ENCODE measurements at places on chromosomes 3 and 15.

DNA sequence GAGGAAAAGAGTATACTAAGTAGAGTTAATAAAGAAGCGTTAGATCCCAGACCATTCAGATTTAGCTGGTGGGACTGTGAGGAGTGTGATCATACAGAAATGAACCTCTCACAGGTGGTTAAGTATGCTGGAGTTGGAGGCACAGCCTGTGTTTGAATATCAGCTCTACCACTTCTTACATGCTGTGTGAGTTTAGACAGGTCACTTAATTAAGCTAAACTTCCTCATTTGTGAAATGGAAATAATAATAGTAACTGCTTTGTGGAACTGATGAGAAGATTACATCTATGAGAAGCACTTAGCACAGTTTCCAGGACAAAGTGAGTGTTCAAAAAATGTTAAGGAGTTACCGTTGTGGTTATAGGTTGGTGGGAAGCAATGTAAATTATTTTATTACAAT, 8.4 kb downstream of the ACP3 start:
- no peak for DNase-seq

DNA sequence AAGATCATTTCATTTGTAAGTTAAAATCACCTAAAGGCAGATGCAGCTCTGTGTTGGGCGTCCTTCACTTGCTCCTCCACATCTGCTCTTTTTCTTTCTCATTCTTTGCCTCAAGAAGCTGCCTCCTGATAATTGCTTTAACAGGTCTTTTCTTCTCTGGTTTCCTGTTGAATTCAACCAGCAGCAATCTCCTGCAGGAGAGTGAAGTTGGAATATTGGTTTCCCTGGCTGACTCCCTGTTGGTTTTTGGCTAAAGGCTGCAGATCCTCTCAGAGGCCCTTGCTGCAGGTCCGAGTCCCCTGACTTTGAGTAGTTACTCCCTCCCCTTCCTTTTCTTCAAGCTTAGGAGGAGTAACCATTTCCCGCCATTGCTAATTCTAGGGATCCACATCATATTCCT, 4.2 kb downstream of the TP63 start:
- no peak for DNase-seq

DNA sequence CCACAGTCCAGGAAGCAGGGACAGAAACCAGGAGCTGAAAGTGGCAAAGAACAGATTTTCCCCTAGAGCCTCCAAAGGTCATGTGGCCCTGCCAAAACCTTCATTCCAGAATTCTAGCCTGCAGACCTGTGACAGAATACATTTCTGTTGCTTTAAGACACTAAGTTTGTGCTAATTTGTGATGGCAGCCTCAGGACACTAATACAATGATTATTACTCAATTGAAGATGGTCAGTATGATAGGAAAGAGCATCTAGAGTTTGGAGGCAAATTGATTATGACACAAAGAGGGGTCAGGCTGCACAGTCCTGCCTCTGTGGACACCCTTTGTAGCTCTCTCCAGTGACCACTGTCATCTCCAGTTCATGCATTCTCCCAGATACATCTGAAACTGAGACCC, 79.0 kb upstream of the C3orf49 start:
- no peak for DNase-seq

DNA sequence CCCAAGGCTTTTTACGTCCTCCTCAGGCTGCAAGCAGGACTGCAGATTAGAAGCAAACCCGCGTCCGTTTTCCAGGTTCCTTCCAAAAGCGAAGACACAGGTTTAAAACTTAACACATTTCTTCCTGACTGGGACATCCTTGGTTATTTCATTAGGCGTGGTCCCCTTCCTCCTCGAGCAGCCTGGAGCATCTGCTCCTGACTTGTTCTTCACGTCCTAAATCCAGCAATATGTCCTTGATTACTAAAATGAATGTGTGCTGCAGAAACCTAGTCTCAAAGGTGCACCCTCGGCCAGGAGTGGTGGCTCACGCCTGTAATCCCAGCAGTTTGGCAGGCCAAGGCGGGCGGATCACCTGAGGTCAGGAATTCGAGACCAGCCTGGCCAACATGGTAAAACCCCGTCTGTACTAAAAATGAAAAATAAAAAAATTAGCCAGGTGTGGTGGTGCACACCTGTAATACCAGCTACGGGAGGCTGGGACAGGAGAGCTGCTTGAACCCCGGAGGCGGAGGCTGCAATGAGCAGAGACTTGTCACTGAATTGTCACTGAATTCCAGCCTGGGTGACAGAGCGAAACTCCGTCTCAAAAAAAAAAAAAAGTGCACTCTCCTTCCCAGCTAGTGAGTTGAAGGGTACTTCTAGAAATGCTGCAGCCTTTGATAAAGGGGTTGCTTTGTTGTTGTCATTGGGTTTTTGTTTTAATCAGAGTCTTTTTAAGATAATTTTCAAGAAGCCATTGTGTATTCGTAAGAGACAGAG, 842 bp upstream of the LRIG1 start:
- DNase-seq = no peak

- DNase-seq = no peak
These were observed 139.2 kb downstream of the THSD4 start for GRCh38 chr15:71254491-71254890.

DNA sequence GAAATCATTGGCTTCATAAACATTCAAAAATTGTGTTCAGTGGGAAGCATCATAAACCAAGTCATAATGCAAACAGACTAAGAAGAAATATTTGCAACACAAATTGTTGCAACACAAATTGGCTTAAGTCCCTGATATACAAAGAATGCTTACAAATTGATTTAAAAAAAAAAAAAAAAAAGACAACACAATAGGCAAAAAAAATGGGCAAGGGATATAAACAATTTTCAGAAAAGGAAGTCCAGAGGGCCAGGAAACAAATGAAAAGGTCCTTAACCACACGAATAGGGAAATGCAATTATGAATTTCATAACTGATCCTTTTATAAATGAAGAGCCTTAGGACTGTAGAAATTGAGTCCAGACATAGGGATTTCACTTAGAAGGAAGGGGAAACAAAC, 98.9 kb downstream of the LRRK1 start:
- no peak for DNase-seq

DNA sequence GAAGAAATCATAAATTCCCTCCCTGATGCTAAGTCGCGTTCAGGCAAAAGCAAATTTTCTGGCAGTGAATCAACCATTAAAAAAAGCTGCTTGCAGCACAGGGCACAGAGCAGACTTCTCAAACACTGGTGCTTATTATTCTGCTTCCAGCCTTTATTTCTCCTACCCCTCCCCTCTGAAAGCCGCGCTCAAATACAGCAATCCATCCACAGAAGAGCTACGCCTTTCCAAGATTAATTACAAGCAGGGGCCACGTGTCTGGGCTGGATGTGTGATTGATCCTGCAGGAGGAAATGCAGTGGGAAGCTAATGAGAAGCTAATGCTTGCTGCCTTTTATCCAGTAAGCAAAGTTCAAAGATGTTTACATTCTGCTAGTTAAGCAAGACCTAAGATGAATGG, 134.9 kb upstream of the TOPAZ1 start:
- no peak for DNase-seq

GRCh38 chr15:78540871-78541743, 863 bp downstream of the PSMA4 start:
- DNase-seq = no peak

GRCh38 chr3:66029014-66029413, 9.7 kb downstream of the MAGI1 start:
- DNase-seq = no peak

GRCh38 chr15:49863431-49864224, 242.8 kb downstream of the DTWD1 start:
- DNase-seq = no peak

- DNase-seq = no peak
These were observed 344.2 kb upstream of the ROPN1 start for GRCh38 chr3:124336067-124336656.

GRCh38 chr15:60385620-60386552, 11.9 kb downstream of the ANXA2 start:
- no peak for DNase-seq

DNA sequence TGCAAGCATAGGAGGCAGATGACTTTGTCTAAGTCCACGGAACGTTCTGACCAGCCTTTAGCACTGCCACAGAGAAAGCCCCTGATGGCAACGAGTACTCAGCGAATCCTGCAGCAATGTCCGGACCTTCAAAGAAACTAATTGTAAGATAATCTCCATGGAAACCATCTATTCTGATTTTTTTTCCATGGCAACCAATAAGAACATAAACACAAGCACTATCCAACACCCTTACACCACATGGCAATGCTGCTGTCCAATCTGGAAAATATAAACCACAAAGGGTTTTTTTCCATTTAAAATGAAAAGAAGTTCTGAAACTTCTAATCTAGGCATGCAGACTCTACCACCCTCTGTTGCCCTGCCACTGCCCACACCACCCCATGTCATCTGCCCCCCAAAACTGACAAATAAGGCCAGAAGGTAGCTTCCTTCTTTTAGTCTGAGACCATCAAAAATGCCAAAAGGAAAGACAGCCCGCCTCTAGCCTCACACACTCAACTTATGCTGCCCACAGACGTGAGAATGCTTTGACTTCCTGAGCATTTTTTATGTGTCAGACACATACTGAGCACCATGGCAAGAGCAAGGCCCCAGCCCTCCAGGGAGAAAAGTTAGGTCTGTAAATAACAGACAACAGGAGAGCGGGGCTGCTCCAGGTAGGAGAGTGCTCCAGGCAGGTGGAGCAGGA, 44.5 kb downstream of the POC1A start:
- DNase-seq = no peak

DNA sequence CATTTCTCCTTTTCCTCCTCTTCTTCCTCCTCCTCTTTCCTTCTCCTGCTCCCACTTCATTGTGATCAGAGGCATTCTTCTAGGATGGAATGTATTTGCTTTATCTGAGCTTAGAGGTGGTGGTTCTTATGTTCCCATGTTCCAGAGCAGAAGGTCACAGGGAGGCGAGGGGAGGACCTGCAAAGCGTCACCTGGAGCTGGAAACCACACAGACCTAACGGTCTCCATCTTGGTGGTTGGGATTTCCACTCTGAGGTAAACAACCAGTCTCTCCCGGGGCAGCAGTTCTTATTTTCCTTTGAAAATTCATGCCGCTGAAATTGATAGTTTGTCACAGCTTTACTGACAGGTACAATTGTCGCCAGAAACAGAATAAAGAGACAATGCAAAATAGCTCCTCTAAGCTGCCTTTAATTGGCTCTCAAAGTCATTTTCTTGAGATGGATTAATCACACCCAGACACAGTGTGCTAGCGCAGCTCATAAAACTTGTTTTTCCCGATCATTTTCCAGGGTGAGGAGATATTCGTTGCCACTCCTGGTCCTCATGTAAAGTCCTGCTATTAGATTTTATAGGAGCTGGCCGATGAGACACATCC, 16.9 kb upstream of the AGBL1 start:
- DNase-seq = no peak

DNA sequence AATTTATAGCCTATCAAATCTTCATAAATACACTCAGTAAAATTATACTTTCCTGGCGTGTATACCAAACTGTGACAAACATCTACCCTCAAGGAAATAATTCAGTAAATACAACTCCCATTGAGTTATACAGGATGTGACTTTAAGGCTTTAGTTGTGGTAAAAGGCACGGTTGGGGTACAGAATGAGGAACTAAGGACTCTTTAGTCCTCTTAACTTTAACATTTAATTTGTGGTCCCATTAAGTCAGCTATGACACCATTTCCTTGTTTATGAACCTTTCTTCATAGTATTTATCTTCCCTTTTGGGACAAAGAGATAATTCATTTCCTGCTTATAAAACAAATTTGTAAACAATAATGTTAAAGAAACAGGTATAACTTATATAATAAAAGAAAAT, 30.2 kb downstream of the IFT80 start:
- no peak for DNase-seq

Data from stimulated activated naive CD8-positive, alpha-beta T cell treated with anti-CD3 and anti-CD28 coated beads, Interleukin-15, Interleukin-2, amounts not matched to agents 100 U/mL and 50 U/mL, for 24 hours (primary cell).